ENCODE measurements at places on chromosomes 2 and 18.

DNA sequence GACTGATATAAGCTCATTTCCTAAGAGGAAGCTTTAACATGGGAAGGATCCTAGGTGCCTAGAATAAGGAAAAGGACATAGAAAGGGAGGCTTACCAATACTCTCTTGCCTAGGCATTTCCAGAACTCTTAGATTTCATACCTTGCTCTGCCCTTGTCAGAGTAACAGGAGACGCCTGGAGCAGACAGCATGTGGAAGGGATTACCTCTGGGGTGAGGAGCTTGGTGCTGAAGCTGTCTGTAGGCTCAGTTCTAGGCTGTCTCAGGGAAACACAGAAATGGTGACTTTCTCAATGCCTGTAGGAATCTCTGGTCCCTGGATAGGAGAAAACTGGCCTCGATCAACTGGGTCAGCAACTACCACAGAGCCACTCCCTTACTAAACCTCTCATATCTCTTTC, 150.0 kb downstream of the SLC4A3 start:
- DNase-seq, result no peak

- no peak for DNase-seq
Observed at GRCh38 chr2:36834203-36834602, 132.1 kb downstream of the STRN start.

- DNase-seq, result no peak
Observed at GRCh38 chr2:74366036-74366435, 14.1 kb downstream of the DCTN1 start.

DNA sequence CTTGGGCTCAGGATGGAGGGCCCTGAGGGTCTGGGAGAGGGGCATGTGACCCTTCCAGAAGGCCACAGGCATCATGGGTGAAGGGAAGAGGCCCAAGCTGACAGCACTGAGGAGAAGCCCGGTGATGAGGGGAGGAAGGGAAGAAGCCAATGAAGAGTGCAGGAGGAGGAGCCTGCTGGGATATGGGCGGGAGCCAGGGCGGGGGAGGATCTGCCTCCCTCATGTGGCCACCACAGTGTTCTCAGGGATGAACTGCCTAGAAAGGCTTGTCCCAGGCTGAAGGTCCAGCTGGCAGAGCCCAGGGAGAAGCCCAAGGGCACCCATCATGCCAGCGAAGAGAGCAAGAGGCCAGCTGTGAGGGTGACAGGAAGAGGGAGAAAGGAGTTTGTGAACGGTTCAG, 24.6 kb upstream of the PLB1 start:
- no peak for DNase-seq

DNA sequence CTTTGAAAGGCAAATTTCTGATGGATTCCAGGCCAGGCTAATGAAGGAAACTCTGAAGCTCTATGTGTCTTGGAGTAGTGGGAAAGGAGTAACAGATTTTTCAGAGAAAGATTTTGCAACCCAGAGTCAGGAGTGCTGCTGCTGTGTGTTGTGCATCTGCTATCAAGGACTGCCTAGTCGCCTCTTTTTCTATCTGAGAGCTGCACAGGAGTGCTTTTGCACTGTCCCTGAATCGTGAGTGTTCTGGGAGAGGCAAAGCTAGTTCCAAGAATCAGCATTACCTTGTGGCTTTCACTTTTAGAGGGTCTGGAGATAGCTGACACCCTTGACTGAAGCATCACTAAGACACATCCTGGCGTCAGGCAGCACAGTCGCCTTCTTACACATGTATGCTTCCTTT, 336.4 kb downstream of the PARD3B start:
- no peak for DNase-seq

- no peak for DNase-seq
Observed at GRCh38 chr18:49967636-49968313, 154.4 kb upstream of the ACAA2 start.

DNA sequence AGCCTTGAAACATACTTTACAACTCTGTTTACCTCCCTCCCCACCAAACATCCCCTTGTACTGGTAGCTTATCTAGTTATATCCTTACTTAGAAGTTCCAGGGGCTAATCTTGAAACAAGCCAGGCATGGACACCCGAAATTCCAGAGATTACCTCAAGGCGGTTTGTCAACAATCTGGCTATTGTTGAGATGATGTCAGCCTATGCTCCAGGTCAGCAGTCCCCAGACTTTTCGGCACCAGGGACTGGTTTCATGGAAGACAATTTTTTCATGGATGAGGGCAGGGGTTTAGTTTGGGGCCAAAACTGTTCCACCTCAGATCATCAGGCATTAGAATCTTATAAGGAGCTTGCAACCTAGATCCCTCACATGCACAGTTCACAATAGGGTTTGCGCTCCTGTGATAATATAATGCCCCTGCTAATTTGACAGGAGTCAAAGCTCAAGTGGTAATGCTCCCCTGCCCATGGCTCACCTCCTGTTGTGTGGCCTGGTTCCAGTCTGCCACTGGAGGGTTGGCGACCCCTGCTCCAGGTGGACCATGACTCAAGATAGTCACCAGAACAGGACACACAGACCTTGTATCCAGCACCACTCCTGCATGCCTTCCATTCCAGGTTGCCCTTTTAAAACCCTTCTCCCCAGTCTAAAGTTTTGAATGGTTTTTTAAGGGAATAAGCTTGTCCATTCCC, 171.2 kb downstream of the SPAG16 start:
- DNase-seq, result no peak

- DNase-seq, result no peak
Observed at GRCh38 chr2:160207804-160208654, 8.0 kb upstream of the ITGB6 start.

DNA sequence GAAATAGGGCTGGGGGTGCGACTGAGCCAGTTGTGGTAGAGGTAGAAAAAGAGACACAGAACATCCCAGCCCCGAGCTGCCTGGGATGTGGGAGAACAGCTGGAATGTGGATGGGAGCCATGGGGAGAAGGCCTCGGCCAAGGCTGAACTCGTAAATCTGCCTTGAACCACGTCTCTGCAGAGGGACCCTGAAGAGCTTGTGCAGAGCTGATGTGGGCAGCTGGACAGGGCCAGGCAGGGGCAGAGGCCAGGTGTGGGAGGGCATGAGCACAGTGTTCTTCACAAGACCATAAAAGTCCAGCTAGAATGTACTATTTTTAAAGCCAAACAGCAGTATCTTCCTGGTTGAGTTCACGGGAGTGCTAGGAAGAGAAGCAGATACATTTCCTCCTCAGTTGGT, 5.7 kb downstream of the TCF23 start:
- DNase-seq, result no peak

Data from KG1 (cell line).